ENCODE measurements at places on chromosomes 3 and 15.

DNA sequence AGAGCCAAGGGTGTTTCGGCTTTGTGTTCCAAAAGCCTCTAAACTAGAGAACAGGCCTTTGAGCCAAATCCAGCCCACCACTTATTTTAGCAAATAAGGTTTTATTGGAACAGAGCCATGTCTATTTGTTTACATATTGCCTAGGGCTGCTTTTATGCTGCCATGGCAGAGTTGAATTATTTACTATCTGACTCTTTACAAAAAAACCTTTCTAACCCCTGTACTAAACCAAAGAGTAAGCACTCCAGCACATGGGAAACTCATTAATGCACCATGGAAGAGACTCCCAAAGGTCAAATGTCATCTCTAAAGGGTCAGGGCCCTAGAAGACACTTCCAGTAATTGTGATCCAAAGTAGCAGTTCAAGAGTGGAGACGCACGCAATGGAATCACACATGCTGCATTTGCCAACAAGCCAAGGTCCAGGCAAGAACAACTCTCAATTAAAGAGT, 22.3 kb downstream of the OSBPL10 start:
- DNase-seq, result no peak

DNA sequence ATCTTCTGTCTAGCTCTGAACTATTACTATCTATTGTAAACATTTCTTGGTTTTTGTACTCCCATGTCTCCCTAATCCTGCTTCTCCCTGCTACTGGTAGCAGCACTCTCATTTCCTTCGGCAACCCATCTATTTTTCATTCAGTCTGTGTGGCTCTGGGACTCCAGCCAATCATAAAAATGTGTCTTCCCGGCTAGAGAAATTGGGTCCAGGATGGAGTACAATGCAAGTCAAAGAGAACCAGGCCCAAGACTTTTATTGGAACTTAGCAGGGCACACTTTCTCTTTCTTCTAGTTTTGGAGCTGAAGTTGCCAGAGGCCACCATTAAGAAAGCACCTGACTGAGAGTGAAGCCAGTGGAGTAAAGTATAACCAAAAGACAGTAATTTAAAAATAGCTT, 22.8 kb upstream of the ARHGEF26 start:
- DNase-seq, result no peak

- peak; percentile 4 for DNase-seq
Observed at GRCh38 chr15:68055224-68055705, 1.1 kb downstream of the PIAS1 start.

GRCh38 chr3:179091113-179091512, 19.5 kb upstream of the ZMAT3 start:
- no peak for DNase-seq

DNA sequence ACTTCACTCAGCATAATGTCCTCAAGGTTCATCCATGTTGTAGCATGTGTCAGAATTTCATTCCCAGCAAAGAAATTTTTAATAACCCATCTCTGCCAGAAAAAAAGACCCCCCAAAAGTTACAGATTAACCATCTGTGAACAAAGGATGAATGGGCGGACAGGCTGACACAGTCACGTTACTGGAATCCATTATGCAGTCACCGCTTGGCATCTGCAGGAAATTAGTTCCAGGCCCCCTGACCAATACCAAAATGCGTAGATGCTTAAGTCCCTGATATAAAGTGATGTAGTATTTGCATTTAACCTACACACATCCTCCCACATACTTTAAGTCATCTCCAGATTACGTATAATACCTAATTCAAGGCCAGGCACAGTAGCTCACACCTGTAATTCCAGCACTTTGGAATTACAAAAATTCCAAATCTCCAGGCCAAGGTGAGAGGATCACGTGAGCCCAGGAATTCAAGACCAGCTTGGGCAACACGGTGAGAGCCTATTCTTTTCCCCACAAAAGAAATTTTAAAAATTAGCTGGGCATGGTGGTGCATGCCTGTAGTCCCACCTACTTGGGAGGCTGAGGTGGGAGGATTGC, 1.5 kb upstream of the SLC12A8 start:
- DNase-seq, result no peak

- DNase-seq, result no peak
Observed at GRCh38 chr15:64850778-64851502, 9.2 kb downstream of the PLEKHO2 start.

- DNase-seq, result no peak
Observed at GRCh38 chr3:134260987-134261386, 10.3 kb upstream of the RYK start.

DNA sequence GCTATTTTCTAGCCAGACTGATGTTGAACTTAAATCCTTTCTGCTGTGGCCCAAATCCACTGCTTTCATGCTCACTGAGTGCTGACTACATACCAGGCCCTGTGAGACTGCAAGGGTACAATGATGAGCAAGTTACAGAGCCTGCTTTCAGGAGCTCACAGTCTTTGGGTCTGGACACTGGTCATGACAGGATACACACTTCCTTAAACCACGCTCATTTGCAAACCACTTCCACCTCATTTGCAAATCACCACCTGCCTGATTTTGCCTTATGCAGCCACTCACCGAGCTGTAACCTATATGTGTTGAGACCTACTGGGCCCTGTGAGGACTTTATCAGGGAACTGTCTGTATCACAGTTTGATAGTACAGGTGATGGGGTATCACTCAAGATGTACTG, 50.2 kb upstream of the LRRC58 start:
- DNase-seq, result no peak

- no peak for DNase-seq
Observed at GRCh38 chr3:39168156-39168780, 14.9 kb upstream of the CSRNP1 start.

GRCh38 chr3:77086408-77086807, 46.5 kb downstream of the ROBO2 start:
- no peak for DNase-seq

GRCh38 chr3:43001094-43001553, 22.0 kb downstream of the GASK1A start:
- no peak for DNase-seq

GRCh38 chr3:116038968-116039650, 406.2 kb downstream of the LSAMP start:
- DNase-seq, result no peak

GRCh38 chr3:172911142-172911541, 160.6 kb downstream of the ECT2 start:
- no peak for DNase-seq

DNA sequence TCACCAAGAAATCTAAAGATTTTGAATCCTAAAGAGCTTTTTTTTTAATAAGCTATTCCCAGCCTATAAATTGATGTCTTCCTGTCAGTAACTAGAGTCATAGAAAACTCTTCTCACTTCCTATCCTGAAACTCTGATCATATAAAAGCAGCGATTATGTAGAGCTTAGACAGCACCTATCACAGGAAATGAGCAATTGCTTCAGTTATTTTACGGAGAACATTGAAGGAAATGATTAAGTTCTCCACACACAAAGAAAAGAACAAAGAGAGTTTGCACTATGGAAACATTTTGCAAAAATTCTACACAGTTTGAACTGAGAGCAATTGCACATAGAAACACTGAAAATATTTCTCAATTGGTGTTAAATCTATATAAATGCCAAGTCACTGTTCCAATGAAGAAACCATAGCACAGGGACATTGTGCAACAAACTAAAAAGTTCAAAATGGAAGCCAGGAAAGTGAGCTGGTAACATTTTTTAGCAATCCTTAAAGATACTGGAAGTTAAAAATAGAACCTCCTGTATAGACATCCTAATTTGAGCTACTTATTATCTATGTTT, 291.5 kb upstream of the ARHGEF26 start:
- DNase-seq, result no peak

- DNase-seq, result no peak
Observed at GRCh38 chr3:168884353-168884903, 779.1 kb downstream of the MECOM start.

Measured in activated naive CD4-positive, alpha-beta T cell (primary cell).